ENCODE measurements at places on chromosomes 16 and 17.
A peak's percentile ranks its signal among the peaks of the same experiment; 100 is the strongest.

DNA sequence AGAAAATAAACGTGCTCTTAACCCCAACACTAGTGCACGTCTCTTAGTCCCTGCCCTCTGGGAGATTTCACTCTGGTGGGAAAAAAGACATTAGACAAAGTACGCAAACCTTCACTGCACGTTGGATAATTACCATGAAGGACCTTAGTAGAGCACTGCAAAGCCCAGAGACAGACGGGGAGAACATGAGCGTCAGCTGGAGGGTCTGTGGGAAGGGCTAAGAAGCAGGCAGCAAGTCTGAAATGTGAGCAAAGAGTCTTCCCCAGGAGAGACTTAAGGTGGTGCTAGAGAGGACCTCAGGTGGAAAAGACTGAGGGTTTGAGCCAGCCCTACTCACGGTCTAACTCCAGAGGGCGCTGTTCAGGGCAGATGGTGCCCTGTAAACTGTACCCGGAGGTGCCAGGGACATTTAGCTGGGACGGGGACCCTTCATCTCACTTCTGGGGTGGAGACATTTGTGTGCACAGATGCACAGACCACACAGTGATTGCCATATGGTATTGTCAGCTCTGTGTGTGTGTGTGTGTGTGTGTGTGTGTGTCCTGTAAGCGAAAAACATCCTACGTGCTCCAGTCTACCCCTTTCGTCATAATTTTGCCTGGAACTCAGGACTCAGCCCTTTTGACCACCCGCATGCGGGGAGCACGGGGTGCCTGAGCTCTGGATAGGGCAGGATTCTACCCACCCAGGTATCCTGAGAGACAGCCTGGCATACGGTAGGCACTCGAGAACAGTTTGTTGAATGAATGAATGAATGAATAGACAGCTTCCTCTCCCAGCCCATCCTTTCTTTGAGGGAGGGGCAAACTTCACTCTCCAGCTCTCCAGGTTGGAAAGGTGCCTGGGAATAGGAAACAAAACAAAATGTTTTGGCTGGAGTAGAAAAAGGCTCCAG, 10.1 kb upstream of the STAC2 start:
- no peak for DNase-seq

DNA sequence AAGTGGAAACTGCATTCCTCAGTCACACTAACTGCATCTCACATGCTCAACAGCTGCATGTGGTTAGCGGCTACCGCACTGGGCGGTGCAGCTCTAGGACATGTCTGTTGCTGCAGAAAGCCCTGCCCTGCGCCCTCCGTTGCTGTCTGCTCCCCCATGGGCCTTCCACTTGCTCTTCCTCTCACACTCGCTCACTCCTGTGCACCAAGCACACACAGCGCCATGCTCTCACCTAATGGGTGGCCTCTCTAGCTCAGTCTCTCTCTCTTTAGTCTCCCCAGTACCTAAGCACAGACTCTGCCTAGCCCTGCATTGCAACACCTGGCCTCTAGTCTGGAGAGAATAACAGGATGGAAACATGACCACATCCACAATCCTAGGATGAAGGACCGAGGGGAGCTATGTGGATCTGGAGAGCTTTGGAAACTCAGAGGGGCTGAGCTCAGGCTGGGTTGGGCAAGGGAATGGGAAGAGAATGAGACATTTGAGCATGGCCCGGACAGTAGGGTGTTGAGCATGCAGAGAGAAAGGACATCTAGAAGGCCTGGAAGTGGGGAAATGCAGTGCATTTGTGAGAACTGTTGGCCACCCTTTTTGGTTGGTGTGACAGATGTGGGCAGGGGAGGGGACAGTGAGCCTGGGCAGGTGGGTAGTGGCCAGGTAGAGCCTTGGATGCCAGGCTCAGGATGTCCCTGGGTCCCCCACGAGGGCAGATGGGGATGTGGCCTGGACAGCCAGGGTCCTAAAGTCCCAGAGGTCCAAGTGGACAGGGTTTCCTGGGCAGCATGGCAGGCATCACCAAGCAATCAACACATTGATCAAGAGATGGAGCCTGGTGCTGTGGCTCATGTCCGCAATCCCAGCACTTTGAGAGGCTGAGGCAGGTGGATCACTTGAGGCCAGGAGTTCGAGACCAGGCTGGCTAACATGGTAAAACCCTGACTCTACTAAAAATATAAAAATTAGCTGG, 16.1 kb downstream of the SGCA start:
- no peak for DNase-seq

DNA sequence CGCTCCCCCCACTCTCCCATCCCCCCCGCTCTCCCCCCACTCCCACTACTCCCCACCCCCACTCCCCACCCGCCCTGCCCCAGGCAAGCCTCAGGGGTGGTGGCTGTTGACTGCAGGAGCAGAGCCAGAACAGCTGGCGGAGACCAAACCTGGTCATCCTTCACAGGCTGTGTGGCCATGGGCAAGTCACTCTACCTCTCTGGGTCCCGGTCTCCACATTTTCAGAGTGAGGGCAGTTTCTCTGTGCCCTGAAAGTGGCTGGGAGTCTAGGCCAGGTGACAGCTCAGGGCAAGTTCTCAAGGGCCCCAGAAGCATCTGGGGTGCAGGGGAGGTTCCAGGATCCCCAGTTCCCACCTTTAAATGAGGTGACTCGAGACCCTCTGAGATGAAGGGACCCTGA, 15.1 kb upstream of the BAHCC1 start:
- no peak for DNase-seq

- peak; percentile 56 for DNase-seq
Measured at GRCh38 chr16:67883872-67884261, 818 bp upstream of the NRN1L start.

GRCh38 chr17:58007781-58008706, 998 bp upstream of the SRSF1 start:
- DNase-seq, result no peak

GRCh38 chr17:20280851-20281250, 186.5 kb downstream of the LGALS9B start:
- DNase-seq, result no peak

DNA sequence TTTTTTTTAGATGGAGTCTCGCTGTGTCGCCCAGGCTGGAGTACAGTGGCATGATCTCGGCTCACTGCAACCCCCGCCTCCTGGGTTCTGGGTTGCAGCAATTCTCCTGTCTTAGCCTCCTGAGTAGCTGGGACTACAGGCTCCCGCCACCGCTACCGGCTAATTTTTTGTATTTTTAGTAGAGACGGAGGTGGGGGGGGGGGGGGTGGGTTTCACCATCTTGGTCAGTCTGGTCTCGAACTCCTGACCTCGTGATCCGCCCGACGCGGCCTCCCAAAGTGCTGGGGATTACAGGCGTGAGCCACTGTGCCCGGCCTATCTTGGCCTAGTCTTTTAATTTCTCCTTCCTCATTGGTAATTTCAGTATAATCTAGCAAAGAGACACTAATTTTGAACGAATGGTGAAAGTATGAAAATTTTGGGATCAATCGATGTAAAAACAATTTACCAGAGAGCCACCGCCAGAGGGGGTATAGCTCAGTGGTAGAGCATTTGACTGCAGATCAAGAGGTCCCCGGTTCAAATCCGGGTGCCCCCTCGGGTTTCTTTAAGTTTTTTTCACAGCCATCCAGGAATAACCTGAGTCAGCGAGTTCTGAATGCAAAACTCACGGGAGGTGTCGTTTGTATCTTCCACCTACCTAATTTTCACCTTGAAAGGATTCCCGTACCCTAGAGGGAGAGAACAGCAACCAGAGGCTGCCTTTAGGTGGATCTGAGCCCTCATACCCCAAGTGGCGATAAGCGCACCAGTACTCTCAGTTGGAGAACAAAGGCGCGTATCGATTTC, 2.5 kb upstream of the LASP1 start:
- peak; percentile 44 for DNase-seq

GRCh38 chr16:14364386-14365199, 265.5 kb downstream of the PARN start:
- DNase-seq, result no peak

DNA sequence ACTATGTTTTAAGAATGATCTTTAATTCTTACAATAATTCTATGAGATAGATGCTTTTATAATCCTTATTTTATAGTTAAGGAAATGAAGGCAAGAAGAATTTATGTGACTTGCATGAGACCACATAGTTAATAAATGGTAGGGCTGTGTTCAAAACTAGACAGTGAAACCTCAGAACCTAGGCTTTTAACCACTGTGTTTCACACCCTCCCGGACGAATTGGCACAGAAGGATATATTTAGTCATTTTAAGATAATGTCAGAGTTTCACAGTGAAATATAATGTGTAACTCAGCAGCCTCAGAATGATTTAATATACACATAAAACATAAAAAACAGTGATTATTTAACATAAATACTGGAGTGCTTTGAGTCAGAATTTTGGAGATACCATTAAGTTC, 57.0 kb downstream of the NSRP1 start:
- no peak for DNase-seq

DNA sequence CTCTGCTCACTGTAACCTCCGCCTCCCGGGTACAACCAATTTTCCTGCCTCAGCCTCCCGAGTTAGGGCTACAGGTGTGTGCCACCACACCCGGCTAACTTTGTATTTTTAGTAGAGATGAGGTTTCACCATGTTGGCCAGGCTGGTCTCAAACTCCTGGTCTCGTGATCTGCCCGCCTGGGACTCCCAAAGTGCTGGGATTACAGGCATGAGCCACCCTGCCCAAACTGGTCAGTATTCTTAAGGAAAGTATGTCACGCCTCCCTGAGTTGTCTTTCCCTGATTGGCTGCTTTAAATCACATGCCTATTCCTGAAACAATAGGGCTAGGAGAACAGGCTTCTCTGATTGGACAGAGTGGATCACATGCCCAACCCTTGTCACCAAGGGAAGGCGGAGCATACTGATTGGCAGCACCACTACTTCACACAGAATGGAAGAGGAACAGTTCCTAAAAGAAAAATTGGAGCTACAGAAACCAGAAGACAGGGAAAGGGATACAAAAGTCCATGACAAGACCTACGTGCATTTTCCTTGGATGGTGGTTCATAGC, 17.6 kb upstream of the CYB5B start:
- no peak for DNase-seq

GRCh38 chr17:10022416-10022815, 117.3 kb upstream of the RCVRN start:
- DNase-seq, result no peak

DNA sequence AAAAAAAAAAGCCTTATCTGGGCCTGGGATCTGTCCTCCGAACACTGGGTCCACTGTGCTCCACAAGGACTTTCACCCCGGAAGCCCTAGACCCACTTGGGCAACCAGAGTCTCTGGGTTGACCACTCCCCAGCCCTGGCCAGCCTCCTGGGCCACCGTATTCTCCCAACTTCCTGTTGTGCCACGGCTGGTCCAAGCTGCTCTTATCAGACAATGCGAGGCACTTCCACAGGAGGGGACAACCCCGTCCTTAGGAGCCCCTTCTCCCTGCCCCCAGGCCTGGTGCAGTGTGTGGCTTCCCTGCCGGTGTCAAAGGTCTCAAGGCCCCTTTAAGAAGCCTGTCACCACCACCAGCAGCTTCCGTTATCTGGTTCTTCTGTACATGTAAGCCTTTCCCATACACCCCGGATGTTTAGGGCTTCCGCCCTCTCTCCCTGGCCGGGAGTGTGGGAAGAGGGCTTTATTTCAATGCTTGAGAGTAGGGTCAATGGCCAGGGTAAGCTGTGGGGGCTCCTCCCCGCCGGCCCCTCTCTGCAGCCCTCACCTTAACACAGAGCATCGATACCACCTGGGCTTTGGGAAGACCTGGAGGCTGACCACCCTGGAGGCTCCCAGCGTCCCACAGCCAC, 313.0 kb downstream of the SEC14L1 start:
- no peak for DNase-seq

DNA sequence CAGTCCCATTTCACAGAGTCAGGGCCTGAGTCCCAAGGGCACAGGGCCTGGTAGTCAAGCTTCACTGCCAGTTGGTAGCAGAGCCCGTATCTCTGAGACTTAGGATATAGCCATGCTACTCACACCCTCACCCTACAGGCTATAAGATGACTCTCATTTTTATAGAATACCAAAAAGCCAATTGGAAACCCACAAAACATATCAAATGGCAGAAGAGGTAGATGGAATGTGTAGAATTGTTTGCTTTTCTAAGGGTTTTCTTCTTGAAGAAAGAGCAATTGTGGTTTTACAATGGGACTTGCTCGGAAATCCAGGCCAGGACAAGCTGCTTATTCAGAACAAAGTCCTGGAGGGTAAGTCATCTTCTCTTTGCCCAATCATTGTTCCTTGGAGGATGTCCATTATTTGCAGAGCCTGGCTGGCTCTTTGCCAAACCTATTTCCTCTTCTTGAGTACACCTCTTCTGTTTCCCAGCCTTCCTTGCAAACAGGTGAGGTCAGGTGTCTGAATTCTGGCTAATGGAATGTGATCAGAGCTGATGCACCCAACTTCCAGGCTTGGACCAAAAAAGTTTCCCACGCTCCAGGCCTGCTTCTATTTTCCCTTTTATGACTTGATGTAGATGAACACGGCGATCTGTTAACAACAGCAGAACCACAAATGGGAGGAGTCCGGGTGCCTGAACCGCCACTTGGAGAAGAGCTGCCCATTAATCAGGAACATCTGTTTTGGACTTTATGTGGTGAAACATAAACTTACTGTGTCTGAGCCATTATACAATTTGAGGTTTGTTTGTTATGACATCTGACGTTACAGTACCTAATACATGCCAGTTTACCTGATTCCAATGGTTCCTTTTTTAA, 16.9 kb upstream of the CCL22 start:
- DNase-seq, result no peak

- no peak for DNase-seq
Measured at GRCh38 chr17:47197821-47198220, 8.7 kb upstream of the CDC27 start.

DNA sequence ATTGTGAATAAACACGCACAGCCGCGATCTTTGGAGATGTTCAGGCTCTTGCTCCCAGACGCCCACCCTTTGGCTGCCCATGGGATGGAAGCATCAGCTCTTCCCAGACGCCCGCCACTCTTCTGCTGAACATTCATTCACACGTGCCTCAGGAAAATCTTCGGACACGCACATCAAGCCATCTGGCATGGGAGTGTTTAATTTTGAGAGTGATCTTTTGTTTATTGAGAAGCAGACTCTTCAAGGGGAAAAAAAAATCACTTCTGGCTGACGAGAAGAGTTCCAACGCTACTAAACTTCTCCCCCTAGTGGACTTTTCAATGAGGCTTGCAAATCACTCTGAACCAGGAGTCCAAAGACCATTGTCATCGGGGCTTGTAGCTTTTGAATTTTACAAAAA, 62.0 kb upstream of the NUDT7 start:
- DNase-seq, result no peak

GRCh38 chr17:69684251-69684650, 269.8 kb downstream of the MAP2K6 start:
- DNase-seq, result no peak

DNA sequence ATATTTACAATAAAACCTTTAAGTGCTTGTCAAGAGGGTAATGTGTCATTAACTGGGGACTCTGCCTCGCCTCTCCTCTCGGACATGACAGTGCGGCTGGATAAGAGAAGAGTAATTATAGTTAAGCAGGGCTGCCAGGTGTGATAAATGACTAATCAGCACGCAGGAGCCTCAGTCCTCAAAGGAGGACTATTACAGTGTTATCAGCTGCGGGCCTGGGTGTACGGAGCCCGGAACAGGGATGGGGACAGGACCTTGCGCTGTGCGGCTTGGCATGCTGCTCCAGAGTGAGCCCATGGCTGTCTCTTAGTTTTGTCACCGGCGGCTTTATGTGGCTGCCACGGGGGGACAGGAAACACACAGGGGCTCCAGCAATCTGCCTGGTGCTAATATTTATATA, 607.2 kb downstream of the MAF start:
- DNase-seq, result no peak

- no peak for DNase-seq
Measured at GRCh38 chr17:7969433-7969832, 33.0 kb upstream of the GUCY2D start.
